Heart left ventricle (tissue), 16 donors: ENCODE measurements at places on chromosomes 5 and 9. TPM values are rescaled to one million over a fixed set of nuclear protein-coding genes. Genes with fewer than 3 reads are reported as not detected.

- H3K4me3 ChIP-seq, result no peak overlapping the region
- peak; percentile 30 for DNase-seq
- H3K36me3 ChIP-seq, result no peaks in the 10 kb centered on the region
- no peaks in the 10 kb centered on the region for H3K27me3 ChIP-seq
- no peaks in the 10 kb centered on the region for H3K4me1 ChIP-seq
These were observed 266.4 kb upstream of the ZNF608 start for GRCh38 chr5:125012727-125013451.

DNA sequence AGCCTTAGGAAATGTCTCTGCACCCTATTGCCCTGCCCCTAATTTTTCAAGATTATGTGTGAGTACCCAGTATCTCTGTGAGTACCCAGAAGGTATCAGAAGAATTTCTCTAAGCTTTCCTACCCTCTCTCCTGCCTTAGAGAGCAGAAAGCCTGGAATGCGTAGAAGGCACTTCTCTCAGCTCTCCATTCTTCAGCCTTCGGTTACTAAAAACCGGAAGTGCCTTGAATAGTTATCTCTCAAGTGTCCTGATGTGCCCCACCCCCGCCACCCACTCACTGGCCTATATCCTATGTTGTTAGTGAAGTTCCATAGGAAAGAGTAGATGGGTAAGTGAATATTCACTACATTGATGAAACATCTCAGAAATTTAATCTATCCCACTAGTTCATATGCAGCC is 210.7 kb upstream of the CDH10 start:
- no peak overlapping the region for H3K4me3 ChIP-seq
- H3K36me3 ChIP-seq, result no peaks in the 10 kb centered on the region
- no peaks in the 10 kb centered on the region for H3K27me3 ChIP-seq
- no peaks in the 10 kb centered on the region for H3K4me1 ChIP-seq

GRCh38 chr5:176633598-176633997 is 3.1 kb downstream of the EIF4E1B start:
- H3K4me1 ChIP-seq, result peaks cover 8% of the 10 kb centered on the region
- no peaks in the 10 kb centered on the region for H3K36me3 ChIP-seq
- H3K27me3 ChIP-seq, result peaks cover 56% of the 10 kb centered on the region
- H3K4me3 ChIP-seq, result no peak overlapping the region

KCNIP1 gene
- 0.52 TPM for total RNA-seq

MAMDC4 gene
- total RNA-seq, result 2.9 TPM

TYRP1 gene
- total RNA-seq, result 107 TPM

KIF12 gene
- total RNA-seq, result not detected

KCNN2 gene
- total RNA-seq, result 5.7 TPM

ADAMTSL2 gene
- 3.7 TPM for total RNA-seq
